Activated CD4-positive, alpha-beta T cell treated with anti-CD3 and anti-CD28 coated beads, Interleukin-2, amount 10 ng/mL, durations not matched to agents 24 days and 14 days (primary cell): ENCODE measurements at places on chromosomes 11 and 22. TPM values are rescaled to one million over a fixed set of nuclear protein-coding genes. Genes with fewer than 3 reads are reported as not detected.

Gene CFAP68
- total RNA-seq = 22.6 and 25.5 TPM in 2 replicates

DNA sequence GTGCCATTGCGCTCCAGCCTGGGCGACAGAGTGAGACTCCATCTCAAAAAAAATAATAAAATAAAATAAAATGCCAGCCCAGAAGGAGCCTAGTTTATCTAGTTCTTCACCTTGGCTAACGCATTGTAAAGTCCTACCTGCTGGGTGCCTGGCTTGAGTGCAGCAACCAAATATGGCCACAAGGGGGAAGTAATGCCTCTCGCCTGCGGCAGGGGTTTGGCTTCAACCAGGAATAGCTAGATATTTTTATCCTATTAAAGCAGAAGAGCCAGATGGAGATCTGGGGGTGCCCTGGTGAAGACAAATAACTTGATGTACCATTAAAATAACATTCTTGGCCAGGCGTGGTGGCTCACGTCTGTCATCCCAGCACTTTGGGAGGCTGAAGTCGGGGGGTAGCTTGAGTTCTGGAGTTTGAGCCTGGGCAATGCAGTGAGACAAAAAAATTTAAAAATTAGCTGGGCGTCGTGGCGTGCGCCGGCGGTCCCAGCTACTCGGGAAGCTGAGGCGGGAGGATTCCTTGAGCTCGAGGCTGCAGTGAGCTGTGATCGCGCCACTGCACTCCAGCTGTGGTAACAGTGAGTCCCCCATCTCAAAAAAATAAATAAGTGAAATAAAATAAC lies 20.6 kb upstream of the PLEKHB1 start:
- no peaks in the 10 kb centered on the region for H3K36me3 ChIP-seq
- H3K27ac ChIP-seq = no peak overlapping the region
- no peak overlapping the region for H3K4me3 ChIP-seq

DNA sequence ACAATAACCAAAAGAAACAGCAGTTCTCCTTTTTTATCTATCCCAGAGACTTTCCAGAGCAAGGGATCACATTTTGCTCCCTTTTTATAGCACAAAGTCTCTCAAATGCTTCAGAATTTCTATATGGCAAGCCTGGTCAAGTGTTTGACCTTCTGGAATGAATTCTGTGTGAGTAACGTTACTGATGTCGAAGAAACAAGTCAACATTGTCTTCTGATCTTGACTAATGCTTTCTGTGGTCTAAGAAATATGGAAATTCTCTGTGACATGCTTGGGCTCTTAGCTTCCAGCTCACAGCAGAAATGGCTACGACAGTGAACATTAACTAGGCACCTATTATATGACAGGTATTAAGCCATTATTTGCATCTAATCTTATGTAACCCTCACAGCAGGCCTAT lies 411.7 kb downstream of the CADM1 start:
- no peak overlapping the region for H3K4me3 ChIP-seq
- no peaks in the 10 kb centered on the region for H3K36me3 ChIP-seq
- H3K27me3 ChIP-seq = peaks cover 3% of the 10 kb centered on the region
- H3K4me1 ChIP-seq = no peaks in the 10 kb centered on the region

DNA sequence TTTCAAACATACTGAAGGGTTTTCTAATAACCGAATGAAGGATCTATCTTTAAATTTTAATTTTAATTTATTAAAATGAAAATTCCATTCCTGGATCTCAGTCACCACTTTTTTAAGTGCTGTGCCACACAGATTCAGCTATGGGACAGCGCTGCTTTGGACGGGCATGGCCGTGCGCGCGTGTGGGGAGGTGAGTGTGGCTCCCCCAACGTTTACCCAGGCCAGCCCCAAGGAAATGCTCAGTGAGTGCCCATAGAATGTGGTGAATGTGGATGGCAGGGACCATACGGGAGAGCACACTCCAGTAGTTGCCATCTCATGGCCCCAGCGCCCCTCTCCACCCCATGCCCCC lies 88.0 kb upstream of the KCNQ1OT1 start:
- H3K27me3 ChIP-seq = peaks cover 19% of the 10 kb centered on the region
- H3K4me1 ChIP-seq = no peaks in the 10 kb centered on the region
- no peak overlapping the region for H3K4me3 ChIP-seq
- no peaks in the 10 kb centered on the region for H3K36me3 ChIP-seq
- no peak overlapping the region for H3K27ac ChIP-seq
- no peak for DNase-seq

Gene LGALS12
- total RNA-seq = not detected in 2 replicates

DNA sequence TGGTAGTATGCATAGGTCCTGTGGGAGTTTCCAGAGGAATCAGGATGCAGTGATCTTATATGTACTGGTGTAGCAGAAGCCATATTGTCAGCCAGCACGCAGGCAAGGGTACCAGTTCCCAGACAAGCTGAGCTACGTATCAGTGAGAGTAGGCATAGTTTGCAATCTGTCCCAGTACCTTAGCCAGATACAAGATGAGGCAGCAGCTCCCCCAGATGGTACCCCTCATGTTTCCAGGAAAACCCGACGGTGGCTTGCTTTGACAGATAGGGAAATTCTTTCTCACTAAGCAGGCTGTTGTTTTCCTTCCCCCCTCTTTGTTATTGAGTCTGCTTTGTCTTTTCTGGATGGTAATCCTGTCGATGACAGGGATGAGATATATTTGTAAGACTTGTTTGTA lies 109.7 kb upstream of the RRM1 start:
- peak; percentile 79 for DNase-seq
- peaks cover 16% of the 10 kb centered on the region for H3K36me3 ChIP-seq
- no peak overlapping the region for H3K4me3 ChIP-seq
- H3K27ac ChIP-seq = peak overlapping the region; percentile 61
- no peaks in the 10 kb centered on the region for H3K27me3 ChIP-seq

Gene AMOTL1
- total RNA-seq = 5.4 and 5.9 TPM in 2 replicates

Gene PTS
- total RNA-seq = 33.1 and 34.4 TPM in 2 replicates

Gene CABP7
- total RNA-seq = not detected in 2 replicates

DNA sequence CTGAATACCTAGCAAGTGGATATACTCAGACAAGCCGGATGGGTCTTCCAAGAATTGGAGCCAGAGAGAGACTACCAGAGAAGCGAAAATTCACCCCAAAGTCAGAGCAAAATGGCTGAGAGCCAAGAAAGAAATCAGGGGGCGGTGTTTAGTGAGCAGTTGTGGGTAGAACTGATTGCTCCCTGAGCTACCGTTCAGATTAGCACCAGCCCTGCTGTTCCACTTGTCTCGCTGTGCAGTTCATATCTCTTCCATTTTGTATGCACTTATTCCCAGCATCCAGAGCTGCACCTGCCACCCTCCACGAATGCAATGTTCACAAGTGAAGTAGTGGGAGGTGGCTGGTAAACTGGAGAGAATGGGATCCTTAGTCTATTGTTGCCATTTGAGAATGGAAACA lies 25.5 kb downstream of the DRD2 start:
- DNase-seq = no peak
- peaks cover 4% of the 10 kb centered on the region for H3K4me1 ChIP-seq
- H3K27ac ChIP-seq = no peak overlapping the region
- no peak overlapping the region for H3K4me3 ChIP-seq
- H3K36me3 ChIP-seq = no peaks in the 10 kb centered on the region

- no peak overlapping the region for H3K4me3 ChIP-seq
- H3K36me3 ChIP-seq = no peaks in the 10 kb centered on the region
- no peaks in the 10 kb centered on the region for H3K4me1 ChIP-seq
- peaks cover 6% of the 10 kb centered on the region for H3K27me3 ChIP-seq
- no peak overlapping the region for H3K27ac ChIP-seq
- no peak for DNase-seq
These were observed 79.3 kb downstream of the DSCAML1 start for GRCh38 chr11:117717485-117718314.

Gene OR6T1
- not detected in 2 replicates for total RNA-seq

GRCh38 chr11:67400251-67400941 lies 1.3 kb downstream of the PPP1CA start:
- no peaks in the 10 kb centered on the region for H3K27me3 ChIP-seq
- peaks cover 39% of the 10 kb centered on the region for H3K4me1 ChIP-seq
- no peak for DNase-seq
- peaks cover 48% of the 10 kb centered on the region for H3K36me3 ChIP-seq
- H3K27ac ChIP-seq = peak overlapping the region; percentile 70

- H3K4me1 ChIP-seq = peaks cover 6% of the 10 kb centered on the region
- H3K36me3 ChIP-seq = no peaks in the 10 kb centered on the region
- H3K4me3 ChIP-seq = no peak overlapping the region
- no peak overlapping the region for H3K27ac ChIP-seq
- no peak for DNase-seq
These were observed 39.7 kb upstream of the GLYAT start for GRCh38 chr11:58771458-58771855.

DNA sequence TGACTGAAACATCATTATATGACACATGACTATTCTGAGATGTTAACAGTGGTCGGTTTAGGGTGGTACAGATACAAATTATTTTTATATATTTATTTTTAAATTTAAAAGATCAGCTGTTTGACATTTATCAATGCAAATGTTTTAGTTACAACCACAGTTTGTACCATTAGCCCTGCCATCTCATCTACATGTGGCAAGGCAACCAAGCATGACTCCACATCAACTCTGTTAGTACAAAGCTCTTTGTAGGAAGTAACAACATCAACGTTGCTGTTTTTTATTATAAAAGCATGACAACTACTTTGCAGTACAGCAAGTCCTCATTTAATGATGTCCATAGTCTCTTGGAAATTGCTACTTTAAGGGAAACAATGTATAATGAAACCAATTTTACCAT lies 40.8 kb downstream of the ENTHD1 start:
- H3K36me3 ChIP-seq = no peaks in the 10 kb centered on the region
- H3K4me3 ChIP-seq = no peak overlapping the region
- no peaks in the 10 kb centered on the region for H3K4me1 ChIP-seq
- H3K27ac ChIP-seq = no peak overlapping the region

- H3K36me3 ChIP-seq = peaks cover 58% of the 10 kb centered on the region
- no peaks in the 10 kb centered on the region for H3K27me3 ChIP-seq
- peak overlapping the region; percentile 48 for H3K27ac ChIP-seq
- peak overlapping the region; percentile 8 for H3K4me3 ChIP-seq
These were observed 18.1 kb downstream of the POLA2 start for GRCh38 chr11:65279741-65280440.

Gene ADAMTS15
- 0.02 TPM in 1 of 2 replicates, not detected in the other for total RNA-seq

DNA sequence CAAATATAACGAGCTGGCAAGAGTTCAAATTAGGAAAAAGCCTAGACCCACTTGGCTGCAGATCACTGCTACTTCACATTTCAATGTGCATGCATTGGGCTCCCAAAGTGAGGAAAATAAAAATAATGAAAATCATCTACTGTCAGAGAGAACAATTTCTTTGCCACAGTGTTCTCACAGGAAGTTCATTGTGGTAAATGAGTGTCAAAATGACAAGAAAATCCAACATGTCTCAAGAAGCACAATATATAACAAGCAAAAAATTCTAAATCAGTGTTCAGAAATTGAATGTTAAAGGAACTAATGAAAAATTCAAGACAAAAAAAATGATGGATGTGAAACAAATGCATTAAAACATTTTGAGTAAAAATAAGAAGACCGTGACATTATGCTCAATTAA lies 31.3 kb downstream of the RCN1 start:
- no peak overlapping the region for H3K27ac ChIP-seq
- peaks cover 20% of the 10 kb centered on the region for H3K27me3 ChIP-seq
- H3K4me1 ChIP-seq = peaks cover 11% of the 10 kb centered on the region

DNA sequence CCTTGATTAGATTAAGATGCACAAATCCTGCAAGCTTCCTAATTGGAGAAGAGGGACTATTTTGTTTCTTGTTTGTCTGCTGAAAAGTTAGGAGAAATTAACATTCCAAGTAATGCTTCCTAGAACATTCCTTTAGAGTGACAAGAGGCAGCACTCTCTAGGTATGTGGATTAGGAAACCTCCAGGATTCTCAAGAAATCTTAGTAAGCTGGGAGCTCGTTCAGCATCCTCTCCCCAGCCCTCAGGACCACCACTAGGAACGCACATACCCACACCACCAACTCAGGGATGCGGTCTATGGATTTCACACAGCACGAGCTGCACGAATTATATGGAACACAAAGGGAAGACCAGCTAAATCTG lies 52.9 kb downstream of the NCAPD3 start:
- no peaks in the 10 kb centered on the region for H3K4me1 ChIP-seq
- no peak overlapping the region for H3K4me3 ChIP-seq
- peaks cover 72% of the 10 kb centered on the region for H3K36me3 ChIP-seq

DNA sequence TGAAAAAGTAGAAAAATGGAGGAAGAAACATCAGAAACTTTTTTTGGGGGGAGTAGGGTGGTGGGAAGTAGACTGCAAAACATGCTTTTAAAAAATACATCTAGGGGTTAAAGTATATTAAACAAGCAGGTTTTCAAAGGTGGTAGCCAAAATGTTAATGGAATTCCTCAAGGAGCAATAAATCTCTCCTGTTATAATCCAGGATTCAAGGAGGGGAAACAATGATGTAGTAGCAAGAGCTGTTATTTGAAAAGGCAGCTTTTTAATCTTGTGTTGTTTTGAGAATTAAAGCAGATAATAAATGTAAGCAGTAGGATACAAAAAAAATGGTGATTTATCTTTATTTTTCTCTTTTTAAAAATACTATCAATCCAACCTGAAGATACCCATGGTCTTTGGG lies 736.5 kb upstream of the CCDC90B start:
- no peaks in the 10 kb centered on the region for H3K4me1 ChIP-seq
- H3K27ac ChIP-seq = no peak overlapping the region
- no peaks in the 10 kb centered on the region for H3K36me3 ChIP-seq
